Foreskin melanocyte (primary cell): ENCODE measurements at places on chromosomes 3 and 15.

DNA sequence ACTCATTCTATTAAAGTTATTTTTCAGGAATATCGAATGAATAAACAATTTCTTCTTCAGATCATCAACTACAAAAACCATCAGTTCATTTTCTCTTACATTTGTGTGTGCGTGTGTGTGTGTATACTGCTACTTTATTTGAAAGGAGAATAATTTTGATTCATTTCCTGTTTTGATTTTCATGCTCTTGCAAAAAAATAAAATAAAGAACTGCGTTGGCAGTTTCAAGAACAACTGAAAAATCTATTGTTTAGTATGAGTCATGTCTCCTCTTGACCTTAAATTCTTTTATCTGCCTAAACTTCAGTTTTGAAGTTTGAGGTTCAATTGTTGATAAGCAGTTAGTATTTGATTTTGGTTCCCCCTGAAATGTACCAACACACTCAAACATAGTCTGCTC is 540.8 kb downstream of the FGF12 start:
- no peak for DNase-seq

- DNase-seq = no peak
Measured at GRCh38 chr15:83109532-83109931, 2.1 kb downstream of the TM6SF1 start.

DNA sequence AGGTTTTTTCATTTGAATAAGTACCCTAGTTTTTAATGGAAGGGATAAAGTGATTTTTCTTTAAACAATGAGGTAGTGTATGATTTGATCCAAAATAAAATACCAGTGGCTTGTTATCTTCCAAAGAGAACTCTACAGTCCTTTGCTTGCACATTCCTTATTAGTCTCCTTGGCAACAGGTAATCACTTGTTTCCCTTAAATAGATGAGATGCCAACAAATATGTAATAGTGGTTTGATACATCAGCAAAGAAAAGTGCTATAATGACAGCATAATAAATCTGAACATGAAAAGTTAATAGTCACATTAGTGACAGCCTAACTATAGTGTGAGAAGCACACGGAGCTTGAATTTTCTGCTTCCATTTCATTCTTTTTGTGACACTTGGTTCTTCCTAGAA is 360.2 kb downstream of the ZNF385D start:
- DNase-seq = no peak

GRCh38 chr3:3772920-3773319 is 26.3 kb upstream of the LRRN1 start:
- DNase-seq = no peak

- no peak for DNase-seq
Measured at GRCh38 chr3:184537885-184538665, 23.5 kb upstream of the EPHB3 start.

DNA sequence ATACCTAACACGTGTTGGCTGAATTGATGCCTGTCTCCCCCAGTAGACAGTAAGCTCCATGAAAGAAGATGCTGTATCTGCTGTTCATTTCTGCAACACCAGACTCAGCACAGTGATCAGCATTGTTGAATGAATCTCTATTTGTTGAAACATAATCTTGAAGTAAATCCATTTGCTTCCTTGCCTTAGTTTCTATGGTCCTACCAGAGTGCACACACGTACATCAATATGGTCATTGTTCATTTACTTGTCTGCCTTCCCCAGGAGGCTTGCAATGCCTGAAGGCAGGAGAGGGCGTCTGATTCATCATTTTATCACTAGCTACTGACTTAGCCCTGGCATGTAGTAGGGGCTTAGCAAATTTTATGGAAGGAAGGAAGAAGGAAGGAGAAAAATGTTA is 19.2 kb downstream of the RBP2 start:
- peak; percentile 85 for DNase-seq

- no peak for DNase-seq
Measured at GRCh38 chr3:60403866-60404265, 847.4 kb downstream of the FHIT start.

DNA sequence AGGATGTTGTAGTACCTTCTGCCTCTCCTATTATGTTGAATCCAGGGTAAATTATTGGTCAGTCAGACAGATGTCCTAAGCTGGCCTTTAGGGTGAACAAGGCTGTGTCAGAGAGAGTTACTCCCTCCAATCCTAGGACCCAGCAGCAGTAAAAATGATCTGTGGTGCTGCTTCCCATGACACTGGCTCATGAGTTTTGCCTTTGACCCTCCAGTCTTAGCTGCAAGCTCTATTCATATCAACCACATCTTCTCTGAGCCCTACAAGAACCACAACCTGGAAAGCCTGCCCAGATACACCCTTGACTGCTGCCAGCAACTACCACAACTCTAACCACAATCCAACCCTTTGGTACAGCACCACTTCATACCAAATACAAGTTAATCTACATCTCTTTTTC is 27.2 kb upstream of the PHLDB2 start:
- no peak for DNase-seq

DNA sequence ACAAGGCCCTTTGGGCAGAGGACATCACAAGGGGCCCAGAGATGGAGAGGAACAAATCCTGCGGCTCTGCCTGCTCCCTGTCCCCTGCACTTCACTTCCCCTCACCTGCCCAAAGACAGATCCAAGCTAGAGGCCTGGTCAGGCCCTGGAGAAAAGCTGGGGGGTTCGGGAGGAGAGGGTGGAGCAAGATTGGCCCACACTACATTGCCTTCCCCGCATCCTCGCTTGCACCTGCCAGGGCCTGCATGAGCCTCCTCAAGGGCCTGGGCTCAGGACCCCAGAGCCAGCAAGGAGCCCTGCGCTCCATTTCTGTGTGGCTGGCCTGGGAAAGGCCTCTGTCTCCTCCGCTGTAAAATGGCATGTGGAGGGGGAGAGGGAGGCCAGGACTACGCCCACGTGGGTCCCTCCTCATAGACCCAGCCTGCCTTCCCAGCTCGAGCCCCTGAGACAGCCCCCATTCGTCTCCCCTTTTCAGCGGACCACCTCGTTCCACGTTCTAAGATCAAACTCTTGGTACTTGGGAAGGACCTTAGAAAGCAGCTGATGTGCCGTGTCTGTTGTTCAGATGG is 106.0 kb downstream of the HMG20A start:
- DNase-seq = no peak

GRCh38 chr3:194022052-194022451 is 113.9 kb upstream of the HES1 start:
- DNase-seq = no peak

DNA sequence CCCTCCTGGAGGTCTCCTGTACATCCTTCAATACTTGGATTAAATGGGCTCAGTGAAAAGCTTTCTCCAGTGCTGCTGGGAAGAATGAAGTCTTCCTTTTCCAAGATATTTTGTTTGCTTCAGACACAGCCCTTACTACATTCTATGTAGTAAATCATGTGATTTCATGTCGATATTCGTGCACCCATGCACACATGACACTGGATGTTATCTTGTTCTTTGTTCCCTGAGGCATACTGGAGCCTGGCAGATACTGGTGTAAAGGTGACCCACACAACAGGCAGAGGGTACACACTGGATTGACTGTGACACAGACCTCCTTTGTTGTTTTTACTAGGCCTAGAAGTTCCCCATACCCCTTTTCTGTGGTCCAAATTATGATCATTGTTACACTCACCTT is 40.3 kb upstream of the ATP2C1 start:
- no peak for DNase-seq

- DNase-seq = no peak
Measured at GRCh38 chr15:69478259-69478781, 25.7 kb downstream of the RPLP1 start.

DNA sequence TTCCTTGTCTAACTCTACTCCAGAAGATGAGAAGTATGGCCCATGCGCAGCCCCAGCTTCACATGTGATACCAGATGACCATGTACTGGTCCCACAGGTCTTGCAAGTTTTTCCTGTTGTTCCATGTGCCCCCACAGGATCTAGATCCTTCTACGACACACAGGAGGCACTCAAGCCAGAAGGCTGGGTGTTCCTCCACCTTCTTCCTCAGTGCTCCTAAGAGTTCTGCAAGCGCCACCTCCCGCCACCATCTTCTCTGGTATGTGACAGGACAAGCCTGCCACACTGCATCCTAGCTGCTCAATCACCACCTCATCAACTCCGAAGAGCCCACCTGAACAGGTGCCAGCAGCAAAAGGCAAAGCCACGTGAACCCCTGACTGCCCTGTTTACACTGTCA is 43.1 kb downstream of the XXYLT1 start:
- DNase-seq = no peak

DNA sequence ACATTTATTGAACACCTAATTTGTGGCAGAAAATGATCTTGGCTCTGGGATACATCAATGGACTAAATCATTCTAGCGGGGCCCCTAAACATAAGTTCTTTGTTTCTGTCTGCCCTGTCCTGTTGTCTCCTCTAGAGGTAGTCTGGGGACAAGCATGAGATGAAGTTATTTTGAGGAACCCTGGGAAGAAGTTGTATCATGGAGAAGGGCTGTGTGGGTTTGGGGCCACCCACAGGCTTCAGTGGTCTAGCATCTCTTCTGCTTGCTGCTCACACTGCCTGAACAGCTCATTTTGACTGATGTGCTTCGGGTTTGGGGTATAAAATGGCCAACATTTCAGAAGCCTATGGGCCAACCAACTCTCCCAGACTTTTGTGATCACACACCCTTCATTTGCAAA is 50.3 kb upstream of the OSBPL11 start:
- no peak for DNase-seq

GRCh38 chr15:101810876-101811275 is 1.1 kb upstream of the OR4F15 start:
- no peak for DNase-seq

GRCh38 chr3:173465112-173465511 is 67.6 kb downstream of the NLGN1 start:
- no peak for DNase-seq

DNA sequence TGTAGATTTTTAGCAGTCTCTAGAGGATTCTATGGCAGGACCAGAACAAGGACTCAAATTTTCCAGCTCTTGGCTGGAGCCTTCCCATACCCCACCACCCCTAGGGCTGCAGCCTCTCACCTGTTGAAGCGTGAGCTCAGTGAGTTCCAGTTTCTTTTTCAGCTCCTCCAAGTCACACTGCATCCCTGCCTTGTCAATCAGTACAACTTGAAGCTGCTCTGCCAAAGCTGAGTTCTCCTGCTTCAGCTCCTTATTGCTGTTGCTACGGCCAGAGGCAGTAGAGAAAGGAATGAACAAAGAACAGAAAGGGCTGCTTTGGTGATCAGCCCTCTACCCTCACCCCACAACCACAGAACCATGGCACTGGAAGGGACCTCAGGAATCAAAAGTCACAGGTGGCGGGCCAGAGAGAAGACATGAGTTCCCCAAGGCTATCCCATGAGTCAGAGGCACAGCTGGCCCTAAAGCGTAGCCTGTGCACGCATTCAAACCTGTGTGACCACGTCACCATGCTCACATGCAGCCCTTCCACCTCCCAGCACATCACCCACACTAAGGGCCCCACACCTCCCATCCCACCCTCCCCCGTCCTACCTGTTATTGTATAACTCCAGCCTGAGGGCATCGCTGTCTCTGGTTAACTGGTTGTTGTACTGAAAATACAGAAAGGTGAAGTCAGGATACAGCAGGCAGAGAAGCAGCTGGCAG is 83.3 kb upstream of the C2CD4B start:
- no peak for DNase-seq

GRCh38 chr3:178900029-178900646 is 171.5 kb downstream of the ZMAT3 start:
- DNase-seq = no peak

GRCh38 chr3:149967086-149967685 is 3.5 kb downstream of the PFN2 start:
- DNase-seq = no peak

GRCh38 chr15:64902863-64903262 is 8.8 kb upstream of the ANKDD1A start:
- no peak for DNase-seq

DNA sequence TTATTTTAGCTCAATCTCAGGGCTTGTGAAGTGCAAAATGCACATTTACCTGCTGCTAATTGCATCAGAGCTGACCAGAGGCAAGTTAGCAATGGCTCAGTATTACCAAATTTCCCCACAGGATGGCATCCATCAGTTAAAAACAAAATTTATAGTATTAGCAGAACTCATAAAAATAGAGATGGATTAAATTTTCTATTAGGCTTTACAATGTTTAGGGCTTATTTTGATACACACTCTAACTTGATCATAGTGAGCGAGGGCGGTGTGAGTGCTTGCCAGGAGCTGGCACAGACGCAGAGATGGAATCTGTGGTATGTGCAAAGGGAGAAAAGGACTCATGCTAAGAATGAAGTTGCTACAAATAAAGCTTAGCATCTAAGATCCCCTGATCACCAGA is 241.0 kb downstream of the NSUN3 start:
- DNase-seq = no peak

GRCh38 chr3:46321461-46322104 is 32.3 kb upstream of the CCR2 start:
- DNase-seq = no peak

- no peak for DNase-seq
Measured at GRCh38 chr3:180058238-180058637, 21.5 kb upstream of the PEX5L start.

- no peak for DNase-seq
Measured at GRCh38 chr15:81107889-81108288, 26.2 kb upstream of the CFAP161 start.

DNA sequence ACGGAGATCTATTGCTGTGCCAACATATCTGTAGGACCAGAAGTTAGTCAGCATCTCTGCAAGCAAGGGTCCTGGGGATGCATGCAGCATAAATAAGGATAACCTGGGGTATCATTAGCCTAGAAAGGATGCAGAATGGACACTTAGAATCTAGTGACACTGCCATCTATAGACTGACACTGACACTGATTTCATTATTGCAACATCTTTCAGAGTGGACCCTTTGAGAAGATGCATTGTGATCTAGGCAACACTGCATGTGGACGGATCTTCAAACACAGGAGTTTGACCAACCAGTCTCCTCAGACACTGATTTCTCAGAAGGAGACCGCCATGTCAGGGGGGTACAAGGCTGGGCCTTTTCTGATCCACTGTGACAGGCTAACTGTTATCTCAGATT is 52.4 kb downstream of the SCN10A start:
- DNase-seq = no peak

GRCh38 chr3:170057550-170057949 is 19.8 kb downstream of the GPR160 start:
- DNase-seq = no peak

DNA sequence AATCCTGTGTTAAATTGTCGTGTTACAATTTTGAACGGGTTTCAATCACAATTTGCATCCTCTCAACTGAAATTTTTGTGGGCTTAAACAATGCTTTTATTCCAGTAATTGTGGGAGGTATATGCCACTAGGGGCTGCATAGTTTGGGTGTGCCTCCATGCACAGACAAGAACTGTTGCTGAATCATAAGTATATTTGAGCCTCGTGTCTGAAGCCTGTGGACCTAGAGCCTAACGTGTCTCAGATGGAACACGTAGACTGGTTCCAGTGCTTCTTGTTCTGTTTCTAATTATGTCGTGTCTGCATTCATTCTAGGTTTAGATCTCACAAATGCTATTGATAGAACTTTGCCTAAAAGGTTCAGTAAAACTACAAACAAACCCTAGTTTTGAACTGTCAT is 363.4 kb downstream of the RBMS3 start:
- no peak for DNase-seq
